CD8-positive, alpha-beta memory T cell (primary cell): ENCODE measurements at places on chromosomes 2 and 18.

GRCh38 chr2:215878476-215879063, 134.8 kb downstream of the MREG start:
- DNase-seq: no peak

DNA sequence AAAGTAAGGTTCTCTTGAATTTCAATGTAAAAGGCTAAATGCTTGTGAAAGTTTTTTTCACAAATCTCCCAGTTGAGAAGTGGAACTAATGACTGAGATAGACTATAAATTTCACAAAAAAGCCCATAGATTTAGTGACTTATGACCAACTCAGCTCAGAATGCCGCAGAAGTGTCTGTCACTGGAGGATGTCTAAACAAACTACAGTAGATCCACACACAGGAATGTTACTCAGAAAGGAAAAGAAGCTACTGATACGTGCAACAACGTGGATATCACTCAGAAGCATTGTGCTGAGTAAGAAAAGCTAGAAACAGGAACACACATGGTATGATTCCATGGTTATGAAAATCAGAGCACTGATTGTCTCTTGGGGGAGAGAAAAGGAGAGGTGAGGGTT, 151.9 kb downstream of the DOCK10 start:
- no peak for DNase-seq

DNA sequence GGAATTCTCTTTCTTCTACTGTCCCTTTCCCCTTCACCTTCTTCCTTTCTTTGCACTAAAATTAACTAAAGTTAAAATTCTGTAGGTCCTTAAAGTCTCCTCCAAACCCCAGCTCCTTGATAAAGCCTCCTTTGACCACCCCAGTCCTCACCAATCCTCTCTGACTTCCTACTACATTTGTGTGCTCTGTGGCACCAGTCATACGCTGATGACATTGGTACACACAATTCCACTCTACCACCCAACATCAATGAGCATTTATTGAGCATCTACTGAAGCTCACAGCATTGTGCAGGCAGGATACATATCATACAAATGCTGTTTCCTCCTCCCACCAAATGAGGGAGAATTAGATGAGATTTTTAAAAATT, 4.5 kb upstream of the SP5 start:
- DNase-seq: no peak

- DNase-seq: no peak
Measured at GRCh38 chr2:178059681-178060080, 12.9 kb downstream of the PDE11A start.

- no peak for DNase-seq
Measured at GRCh38 chr2:156379071-156379470, 46.5 kb upstream of the NR4A2 start.

DNA sequence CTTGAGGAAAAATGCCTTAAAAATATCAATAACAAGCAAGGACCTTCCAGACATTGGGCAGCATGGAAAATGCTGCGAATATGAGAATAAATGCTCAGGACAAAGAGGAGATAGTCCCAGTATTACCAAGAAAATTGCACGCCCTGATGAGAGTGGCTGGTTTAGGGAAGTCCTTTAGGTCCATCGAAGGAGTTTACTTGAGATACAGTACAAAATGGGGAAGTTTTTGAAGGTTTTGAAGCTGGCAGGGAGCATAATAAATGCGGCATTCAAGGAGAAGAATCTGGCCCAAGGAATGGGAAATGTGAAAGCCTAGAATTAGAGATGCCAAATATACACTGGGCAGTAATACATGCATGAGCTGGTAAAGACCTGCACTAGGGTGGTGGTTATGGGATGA, 90.2 kb upstream of the SPATS2L start:
- no peak for DNase-seq

- no peak for DNase-seq
Measured at GRCh38 chr2:128639693-128640092, 321.0 kb upstream of the HS6ST1 start.

GRCh38 chr2:181959508-181959907, 26.1 kb upstream of the PPP1R1C start:
- no peak for DNase-seq

- no peak for DNase-seq
Measured at GRCh38 chr2:172863341-172863740, 127.7 kb downstream of the RAPGEF4 start.

- no peak for DNase-seq
Measured at GRCh38 chr2:60439219-60439974, 114.1 kb downstream of the BCL11A start.

GRCh38 chr2:176812246-176812775, 400.3 kb upstream of the HNRNPA3 start:
- DNase-seq: no peak

DNA sequence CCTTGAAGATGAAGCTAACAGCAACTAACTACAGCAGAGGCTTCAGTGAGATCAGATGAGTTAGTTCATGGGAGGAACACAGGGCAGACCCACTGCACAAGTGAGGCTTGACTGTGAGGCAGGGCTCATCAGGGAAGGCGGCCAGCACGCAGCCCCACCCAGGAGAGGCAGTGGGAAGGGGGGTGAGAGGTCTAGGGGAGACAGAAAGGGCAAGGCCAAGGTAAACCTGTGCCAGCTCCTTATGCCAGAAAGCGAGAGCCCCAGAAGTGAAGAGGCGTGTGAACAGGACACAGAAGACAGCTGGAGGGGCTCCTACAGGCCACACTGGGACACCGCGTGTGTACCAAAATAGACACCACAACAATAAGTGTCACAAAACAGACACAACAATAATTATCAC, 48.6 kb downstream of the ANO7 start:
- no peak for DNase-seq

GRCh38 chr2:104433657-104434056, 420.3 kb upstream of the POU3F3 start:
- DNase-seq: no peak

DNA sequence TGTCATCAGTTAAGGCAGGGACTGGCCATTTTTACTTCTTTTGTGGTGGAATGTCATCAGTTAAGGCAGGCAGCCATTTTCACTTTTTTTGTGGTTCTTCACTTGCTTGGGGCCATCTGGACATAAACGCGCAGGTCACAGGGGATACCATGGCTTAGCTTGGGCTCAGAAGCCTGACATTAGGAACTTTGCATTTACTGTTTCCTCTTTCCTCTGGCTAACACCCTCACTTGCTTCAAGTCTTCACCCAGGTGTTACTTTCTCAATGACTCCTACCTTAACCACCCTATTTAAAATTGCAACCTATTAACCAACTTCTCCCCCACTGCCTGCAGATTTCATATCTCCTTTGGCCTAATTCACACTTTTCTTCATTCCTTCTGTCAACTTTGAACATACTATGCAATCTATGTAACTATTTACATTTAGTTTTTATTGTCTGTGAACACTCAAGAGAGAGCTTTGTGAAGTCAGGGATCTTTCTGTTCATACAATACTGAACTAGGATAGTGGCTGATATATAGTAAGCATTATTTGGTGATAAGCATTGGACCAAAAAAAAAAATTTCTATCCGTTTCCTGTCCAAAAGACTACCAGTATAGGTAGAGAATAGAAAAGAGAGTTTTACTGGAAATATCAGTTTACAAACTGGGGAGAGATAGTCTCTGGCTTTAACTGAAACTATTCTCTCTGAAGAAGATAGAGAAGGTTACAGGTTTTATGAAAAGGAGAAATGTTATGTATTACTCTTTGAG, 600.1 kb upstream of the ZNF804A start:
- no peak for DNase-seq

GRCh38 chr2:10078704-10079265, 1.4 kb downstream of the CYS1 start:
- no peak for DNase-seq

DNA sequence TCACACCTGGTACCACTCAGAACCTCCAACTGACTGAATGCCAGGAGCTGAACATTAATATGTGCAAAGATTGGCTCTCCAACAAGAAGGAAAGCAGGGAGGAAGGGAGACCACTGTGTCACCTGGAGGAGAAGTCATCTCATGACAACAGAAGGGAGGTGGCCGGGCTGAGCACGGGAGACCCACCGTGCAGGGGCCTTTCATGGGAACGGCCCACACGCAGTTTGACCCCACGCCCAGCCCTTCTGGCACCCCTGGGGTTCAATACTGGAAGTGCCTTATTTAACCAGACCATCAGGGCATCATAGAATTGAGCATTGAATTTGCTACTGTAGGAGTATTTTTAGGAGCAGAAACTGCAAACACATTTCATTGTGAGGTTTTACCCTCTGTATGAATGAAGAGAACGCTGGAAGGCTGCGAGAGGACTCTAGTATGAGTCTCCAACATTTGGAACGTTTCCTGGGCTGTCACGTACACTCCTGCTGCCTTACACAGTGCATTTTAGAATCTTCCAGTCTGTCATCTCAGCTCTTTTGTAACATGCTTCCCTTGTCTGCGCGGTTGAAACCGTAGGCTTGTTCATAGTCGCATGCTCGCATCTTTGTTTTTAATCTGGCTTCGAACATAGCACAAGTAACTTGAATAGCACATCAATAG, 132.1 kb downstream of the NFATC1 start:
- DNase-seq: no peak

DNA sequence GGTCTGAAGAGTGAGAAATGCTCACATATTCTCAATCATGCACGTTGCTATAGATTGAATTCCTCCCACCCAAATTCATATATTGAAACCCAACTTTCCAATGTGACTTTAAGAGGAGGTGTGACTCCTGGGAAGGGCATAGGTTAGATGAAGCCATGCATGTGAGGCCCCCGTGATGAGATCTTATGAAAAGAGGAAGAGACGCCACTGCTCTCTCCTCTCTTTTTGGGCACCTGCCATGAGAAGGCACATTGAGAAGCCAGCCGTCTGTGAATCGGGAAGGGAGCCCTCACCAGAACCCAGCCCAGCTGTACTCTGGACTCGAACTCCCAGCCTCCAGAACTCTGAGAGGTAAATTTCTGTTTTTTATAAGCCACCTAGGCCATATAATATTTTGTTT, 842.6 kb upstream of the SALL3 start:
- no peak for DNase-seq

DNA sequence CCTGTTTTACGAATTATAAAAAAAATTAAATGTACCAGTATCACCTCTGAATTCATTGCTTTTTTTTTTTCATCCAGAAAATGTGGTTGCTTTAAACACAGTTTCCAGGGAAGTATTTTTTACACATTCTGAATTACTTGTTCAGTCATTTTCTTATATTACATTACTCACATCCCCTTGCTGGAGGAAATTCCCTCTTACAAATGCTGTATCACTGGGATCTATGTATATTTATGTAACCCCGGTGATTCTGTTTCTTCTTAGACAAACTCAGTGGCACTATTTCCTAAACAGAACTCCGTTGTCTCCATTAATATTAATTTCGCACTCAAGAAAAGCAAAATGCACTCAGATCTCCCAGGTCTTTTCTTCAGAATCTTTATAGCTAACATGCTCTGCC, 1078.5 kb upstream of the ZEB2 start:
- no peak for DNase-seq

GRCh38 chr2:1717113-1717512, 27.2 kb downstream of the PXDN start:
- DNase-seq: no peak

DNA sequence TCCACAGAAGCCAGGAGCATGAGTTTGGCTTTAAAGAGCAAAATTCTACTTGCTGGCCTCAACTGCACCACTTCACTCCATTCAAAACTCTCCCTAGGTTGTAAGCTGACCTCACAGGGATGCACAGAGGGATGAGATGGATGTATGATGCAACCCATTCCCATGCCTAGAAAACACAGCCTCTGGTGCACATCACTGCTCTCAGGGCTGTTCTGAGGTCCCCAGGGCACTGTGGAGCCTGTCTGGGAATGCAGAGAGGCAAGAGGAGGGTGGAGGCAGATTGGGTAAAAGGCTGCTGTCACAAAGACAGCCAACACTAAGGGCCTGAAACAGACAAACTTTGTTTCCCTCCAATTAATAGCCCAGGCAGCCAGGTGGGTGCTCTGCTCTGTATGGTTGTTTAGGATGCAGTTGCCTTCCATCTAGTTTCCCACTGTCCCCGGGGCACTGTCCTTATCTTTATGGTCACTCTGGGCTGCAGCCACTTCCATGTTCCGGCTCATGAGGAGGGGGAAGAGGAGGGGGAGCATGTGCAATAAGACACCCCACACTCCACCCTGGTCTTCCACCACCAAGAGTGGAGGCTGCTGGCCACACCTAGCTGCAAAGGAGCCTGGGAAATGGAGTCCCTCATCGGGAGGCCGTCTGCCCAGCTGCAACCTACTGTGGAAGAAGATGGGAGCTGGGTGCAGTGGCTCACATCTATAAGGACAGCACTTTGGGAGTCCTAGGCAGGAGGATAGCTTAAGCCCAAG, 7.0 kb downstream of the GPR45 start:
- no peak for DNase-seq

DNA sequence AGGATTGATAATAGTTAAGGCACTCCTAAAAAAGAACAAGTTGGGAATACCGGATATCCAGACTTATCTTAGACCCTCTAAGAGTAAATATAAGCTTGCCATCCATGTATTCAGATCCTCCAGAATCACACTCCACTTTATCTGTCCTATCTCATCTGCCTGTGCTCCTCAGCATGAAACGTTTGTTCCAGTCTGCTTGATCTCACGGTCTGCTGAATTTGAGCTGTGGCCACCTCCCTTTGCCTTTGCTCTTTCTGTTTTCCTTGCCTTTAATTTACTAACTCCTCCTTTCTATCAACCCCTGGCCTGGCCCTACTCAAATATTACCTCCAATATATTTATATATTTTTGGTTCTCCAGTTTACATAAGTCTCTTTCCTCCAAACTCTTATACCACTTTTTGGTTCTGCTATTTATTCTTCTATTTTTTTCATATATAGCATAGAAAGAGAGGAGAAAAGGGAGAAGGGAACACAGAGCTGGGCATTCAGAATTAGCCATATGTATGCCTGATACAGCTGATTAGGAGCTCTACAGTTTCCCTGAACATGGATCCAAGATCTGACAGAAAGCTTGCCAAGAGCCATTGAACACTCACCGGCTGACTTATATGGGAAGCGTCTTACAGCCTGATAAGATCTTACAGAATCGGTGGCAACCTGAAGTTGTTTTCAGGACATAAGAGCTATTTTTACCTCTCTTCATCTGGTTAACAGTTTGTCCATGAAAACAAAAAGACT, 21.8 kb upstream of the DNAJC27 start:
- DNase-seq: no peak

- no peak for DNase-seq
Measured at GRCh38 chr2:455015-455705, 167.3 kb upstream of the ALKAL2 start.

DNA sequence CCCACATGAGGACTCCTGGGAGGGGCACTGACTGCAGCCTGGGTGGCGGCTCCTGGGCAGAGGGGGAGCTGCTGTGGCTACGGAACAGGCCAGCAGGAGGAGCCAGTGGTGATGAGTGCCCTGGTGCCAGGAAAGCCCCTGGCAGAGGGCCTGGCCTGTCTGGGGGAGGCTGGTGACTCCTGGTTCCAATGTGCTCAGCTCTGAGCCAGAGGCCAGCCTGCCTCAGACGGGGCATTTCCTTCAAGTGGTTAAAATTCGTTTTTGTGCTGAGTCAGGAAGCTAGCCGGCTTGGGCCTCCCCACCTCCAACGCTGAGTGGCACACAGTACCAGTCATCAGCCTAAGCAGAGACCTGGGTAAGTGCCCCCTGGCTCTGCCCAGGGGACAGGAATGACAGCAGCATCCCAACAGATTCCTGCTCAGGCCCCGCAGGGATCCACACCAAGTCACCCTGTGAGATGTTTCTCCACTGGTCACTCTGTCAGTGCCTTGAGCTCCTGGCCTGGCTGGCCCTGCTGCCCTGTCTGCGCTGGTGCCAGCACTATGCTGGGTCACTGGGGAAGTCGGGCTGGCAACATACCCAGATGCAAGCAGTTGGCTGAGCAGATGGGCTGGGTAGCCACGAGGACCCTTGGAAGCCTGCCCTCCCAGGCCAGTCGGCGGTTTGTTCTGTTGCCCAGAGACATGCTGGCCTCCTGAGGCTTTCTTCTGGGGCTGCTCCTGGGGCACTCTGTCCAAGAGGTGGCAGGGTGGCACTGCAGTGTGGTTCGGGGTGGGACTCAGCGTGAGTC, 7.1 kb upstream of the KLF11 start:
- peak; percentile 27 for DNase-seq
